ENCODE measurements at places on chromosomes 4 and X.

GRCh38 chrX:132488819-132489577 is at the start of gene MBNL3:
Gene MBNL3, minus strand, starts transcription at chrX:132489038. Its CDS starts 49,427 bp downstream, at chrX:132439611.
- DNase-seq = peak; percentile 67
- H3K27ac ChIP-seq = peak within 1 kb of the TSS; percentile 80
- H3K36me3 ChIP-seq = no peaks in the 10 kb centered on the region
- H3K27me3 ChIP-seq = no peaks in the 10 kb centered on the region

DNA sequence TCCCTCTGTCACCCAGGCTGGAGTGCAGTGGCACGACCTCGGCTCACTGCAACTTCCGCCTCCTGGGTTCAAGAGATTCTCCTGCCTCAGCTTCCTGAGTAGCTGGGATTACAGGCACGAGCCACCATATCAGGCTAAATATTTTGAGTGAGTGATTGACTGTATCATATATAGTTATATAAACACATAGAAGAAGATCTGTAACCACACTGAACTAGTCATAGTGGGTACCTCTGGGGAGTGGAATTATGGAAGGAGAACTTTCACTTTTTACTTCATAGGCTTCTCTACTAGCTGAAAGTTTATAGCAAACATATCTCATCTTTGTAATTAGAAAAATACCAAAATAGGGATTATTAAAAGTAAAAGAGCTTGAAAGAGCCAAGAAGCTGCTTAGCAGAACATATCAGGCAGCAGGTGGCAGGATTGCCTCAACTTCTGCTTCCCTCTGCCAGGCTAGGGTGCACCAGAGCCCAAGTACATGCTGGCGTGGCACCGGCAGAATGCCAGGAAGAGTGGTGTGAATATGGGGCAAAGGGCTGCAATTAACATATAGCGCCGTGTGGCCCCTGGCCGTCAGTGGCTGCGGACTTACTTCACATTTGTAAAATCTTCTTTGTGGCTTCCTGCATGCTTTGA is 39.5 kb upstream of the CD40LG start:
- DNase-seq = peak; percentile 41
- no peaks in the 10 kb centered on the region for H3K36me3 ChIP-seq
- peak overlapping the region; percentile 10 for H3K4me3 ChIP-seq
- H3K27ac ChIP-seq = peak overlapping the region; percentile 2
- no peaks in the 10 kb centered on the region for H3K27me3 ChIP-seq
- peaks cover 24% of the 10 kb centered on the region for H3K4me1 ChIP-seq

GRCh38 chr4:30860978-30861377 is 140.8 kb downstream of the PCDH7 start:
- no peaks in the 10 kb centered on the region for H3K4me1 ChIP-seq
- no peaks in the 10 kb centered on the region for H3K36me3 ChIP-seq
- no peak overlapping the region for H3K4me3 ChIP-seq
- H3K27me3 ChIP-seq = no peaks in the 10 kb centered on the region
- DNase-seq = no peak

DNA sequence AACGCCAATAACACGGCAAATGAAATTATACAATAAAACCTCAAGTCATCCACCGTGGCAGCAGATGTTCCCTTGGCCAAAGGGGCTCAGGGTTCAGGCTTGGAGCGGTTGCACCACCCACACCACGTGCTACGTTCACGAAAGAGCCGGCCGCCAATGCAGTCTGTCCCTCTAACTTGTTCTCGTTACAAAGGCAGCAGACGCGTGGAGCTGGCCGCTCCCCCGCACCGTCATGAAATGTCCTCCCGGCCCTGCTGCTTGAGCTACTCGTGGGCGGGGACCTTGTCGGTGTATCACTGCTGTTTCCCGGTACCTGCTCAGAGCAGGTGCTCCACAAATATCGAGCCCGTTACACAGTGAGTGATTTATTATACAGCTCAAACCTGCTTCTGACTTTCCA is 36.4 kb upstream of the MAN2B2 start:
- no peak overlapping the region for H3K27ac ChIP-seq
- H3K36me3 ChIP-seq = no peaks in the 10 kb centered on the region
- DNase-seq = no peak

- DNase-seq = no peak
- no peaks in the 10 kb centered on the region for H3K27me3 ChIP-seq
- H3K27ac ChIP-seq = no peak overlapping the region
- no peaks in the 10 kb centered on the region for H3K36me3 ChIP-seq
- no peak overlapping the region for H3K4me3 ChIP-seq
These were observed 1167.8 kb upstream of the PRKX start for GRCh38 chrX:4881277-4881676.

DNA sequence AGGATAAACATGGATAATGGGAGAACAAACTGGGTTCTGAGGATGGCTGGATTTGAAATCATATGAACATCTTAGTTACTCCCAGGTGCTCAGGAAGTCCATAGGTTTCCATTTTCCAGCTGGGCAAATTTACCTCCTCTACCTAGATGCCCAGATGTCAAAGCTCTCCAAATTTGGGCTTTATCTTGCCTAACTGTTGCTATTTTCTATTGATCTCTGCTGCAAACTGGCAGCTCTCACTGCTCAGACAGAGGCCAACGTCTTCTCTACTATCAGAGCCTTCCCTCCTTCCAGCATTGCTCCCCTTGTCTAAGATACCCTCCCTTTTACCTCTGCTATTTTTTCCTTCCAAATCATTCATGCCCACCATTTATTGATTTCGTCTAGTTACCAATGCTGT is 62.1 kb downstream of the LDB2 start:
- no peaks in the 10 kb centered on the region for H3K27me3 ChIP-seq
- H3K27ac ChIP-seq = no peak overlapping the region
- no peak overlapping the region for H3K4me3 ChIP-seq

DNA sequence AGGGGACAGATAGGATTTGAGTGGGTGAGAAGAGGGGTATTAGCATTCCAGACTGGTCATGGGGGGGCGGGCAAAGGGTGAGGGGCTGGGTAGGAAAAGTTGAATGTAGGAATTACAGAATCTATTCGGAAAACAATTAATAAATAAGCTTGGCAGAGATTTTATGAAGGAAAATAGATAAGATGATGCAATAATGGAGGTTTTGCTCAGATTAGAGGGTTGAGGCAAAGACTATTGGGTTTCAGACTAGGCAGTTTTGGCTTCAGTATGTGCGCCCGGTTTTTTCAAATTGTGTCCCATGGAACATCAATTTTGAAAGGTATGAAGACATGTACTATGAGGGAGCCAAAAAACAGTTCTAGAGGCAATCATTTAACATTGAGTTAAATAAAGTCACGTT is 410.6 kb downstream of the SPRY1 start:
- DNase-seq = no peak
- no peaks in the 10 kb centered on the region for H3K36me3 ChIP-seq
- H3K4me1 ChIP-seq = no peaks in the 10 kb centered on the region
- H3K27ac ChIP-seq = no peak overlapping the region
- no peaks in the 10 kb centered on the region for H3K27me3 ChIP-seq
- no peak overlapping the region for H3K4me3 ChIP-seq

DNA sequence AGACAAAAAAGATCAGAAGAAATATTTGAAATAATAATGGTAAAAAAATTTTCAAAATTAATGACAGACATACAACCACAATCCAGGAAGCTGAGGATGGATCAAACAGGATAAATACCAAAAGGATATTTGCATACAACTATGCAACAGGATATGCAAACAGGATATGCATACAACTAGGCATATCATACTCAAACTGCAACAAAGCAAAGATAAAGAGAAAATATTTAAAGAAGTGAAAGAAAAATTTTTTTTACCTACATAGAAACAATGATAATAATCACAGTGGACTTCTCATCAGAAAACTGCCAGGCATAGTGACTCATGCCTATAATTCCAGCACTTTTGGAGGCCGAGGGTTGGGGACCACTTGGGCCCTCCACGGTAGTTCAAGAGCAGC is 11.3 kb upstream of the DHX15 start:
- H3K4me1 ChIP-seq = no peaks in the 10 kb centered on the region
- no peaks in the 10 kb centered on the region for H3K27me3 ChIP-seq
- H3K27ac ChIP-seq = no peak overlapping the region
- no peaks in the 10 kb centered on the region for H3K36me3 ChIP-seq

GRCh38 chrX:15854080-15854655 is 445 bp downstream of the AP1S2 start:
- no peaks in the 10 kb centered on the region for H3K27me3 ChIP-seq
- H3K4me3 ChIP-seq = peak overlapping the region; percentile 59
- no peak overlapping the region for H3K27ac ChIP-seq
- peaks cover 5% of the 10 kb centered on the region for H3K4me1 ChIP-seq
- peak; percentile 3 for DNase-seq

GRCh38 chr4:102781570-102781969 is 20.8 kb upstream of the MANBA start:
- H3K27me3 ChIP-seq = peaks cover 2% of the 10 kb centered on the region
- H3K4me1 ChIP-seq = no peaks in the 10 kb centered on the region
- no peak for DNase-seq
- no peak overlapping the region for H3K27ac ChIP-seq

DNA sequence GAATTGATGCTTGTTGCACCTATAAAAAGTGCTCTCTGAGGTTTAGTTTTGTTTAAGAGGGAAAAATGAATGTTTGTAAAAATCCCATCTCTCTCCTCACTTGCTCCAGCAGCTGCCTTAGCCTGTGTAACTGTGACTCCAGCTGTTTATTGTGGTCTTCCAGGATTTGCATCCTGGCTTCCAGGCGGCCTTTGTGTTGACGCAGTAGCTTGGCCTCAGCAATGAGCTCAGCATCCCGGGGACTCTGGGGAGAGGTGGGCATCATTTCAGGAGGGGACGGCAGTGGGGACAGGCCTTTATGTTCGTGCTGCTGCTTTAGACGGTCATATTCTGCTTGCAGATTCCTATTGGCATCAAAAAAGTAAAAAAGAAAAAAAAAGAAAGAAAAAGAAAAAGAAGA is 75.3 kb upstream of the FTHL17 start:
- no peak overlapping the region for H3K27ac ChIP-seq
- H3K4me1 ChIP-seq = no peaks in the 10 kb centered on the region
- H3K36me3 ChIP-seq = no peaks in the 10 kb centered on the region
- H3K4me3 ChIP-seq = no peak overlapping the region
- no peaks in the 10 kb centered on the region for H3K27me3 ChIP-seq

- H3K27ac ChIP-seq = no peak overlapping the region
- DNase-seq = no peak
These were observed 52.8 kb downstream of the MED28 start for GRCh38 chr4:17667253-17667652.

GRCh38 chr4:54728368-54728767 is 70.6 kb downstream of the KIT start:
- no peak for DNase-seq
- H3K4me3 ChIP-seq = no peak overlapping the region
- H3K4me1 ChIP-seq = no peaks in the 10 kb centered on the region
- H3K27me3 ChIP-seq = no peaks in the 10 kb centered on the region

DNA sequence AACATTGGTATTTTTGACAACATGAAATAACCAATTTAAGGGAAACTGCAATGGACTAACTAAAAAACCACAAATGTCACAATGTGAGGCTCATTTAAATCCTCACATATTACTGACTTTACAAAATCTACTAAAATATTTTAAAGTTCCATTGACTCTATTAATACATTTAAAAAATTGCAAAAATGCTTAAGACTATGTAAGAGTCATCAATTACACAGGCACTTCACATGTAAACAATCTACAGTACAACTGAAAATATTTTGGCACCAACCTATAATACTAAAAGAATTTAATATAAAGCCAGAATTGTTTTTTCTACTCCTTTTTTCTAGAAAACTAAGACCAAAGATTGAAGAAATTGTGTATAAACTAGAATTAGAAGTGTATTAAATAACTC is 76.8 kb upstream of the RBMXL3 start:
- no peaks in the 10 kb centered on the region for H3K4me1 ChIP-seq
- H3K4me3 ChIP-seq = no peak overlapping the region
- no peaks in the 10 kb centered on the region for H3K27me3 ChIP-seq
- no peaks in the 10 kb centered on the region for H3K36me3 ChIP-seq

Data from CD4-positive, alpha-beta T cell (primary cell).